ENCODE measurements at places on chromosomes 12 and 14.

DNA sequence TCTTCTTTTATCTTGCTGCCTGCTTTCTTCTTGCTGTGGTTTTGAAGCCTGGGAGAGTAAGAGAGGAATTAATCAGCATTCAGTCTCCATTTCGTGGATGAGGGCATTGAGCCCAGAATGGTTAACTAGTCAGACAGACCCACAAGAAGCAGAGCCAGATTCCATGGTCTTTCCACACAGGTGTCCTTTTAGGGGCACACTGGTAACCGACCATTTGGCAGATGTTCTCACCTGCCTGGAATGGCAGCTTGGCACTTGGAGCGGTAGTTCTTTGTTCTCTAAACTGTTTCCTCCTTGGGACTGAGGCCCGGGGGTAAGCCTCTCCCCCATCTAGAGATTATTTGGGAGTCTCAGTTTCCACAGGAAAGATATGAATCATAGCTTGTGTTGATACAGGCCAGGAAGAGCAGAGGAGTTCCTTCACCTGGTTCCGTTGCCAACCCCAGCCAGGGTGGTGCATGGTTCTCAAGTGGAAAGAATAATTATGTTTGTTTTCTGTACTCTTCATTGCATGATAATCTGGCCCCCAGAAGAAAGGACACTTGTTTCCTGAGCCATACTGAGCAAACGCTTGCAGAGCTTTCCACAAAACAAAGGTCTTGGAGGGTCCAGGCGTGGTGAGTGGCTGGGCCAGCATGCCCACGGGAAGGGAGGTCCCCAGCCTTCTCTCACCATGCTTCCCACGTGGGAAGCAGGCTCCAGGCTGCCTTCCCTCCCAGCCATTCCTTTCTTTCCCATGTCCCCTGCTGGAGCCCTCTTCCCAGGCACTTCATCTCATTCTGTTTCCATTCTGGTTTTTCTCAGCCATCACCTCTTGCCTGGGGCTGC is 2.0 kb upstream of the KRT75 start:
- no peak for DNase-seq

DNA sequence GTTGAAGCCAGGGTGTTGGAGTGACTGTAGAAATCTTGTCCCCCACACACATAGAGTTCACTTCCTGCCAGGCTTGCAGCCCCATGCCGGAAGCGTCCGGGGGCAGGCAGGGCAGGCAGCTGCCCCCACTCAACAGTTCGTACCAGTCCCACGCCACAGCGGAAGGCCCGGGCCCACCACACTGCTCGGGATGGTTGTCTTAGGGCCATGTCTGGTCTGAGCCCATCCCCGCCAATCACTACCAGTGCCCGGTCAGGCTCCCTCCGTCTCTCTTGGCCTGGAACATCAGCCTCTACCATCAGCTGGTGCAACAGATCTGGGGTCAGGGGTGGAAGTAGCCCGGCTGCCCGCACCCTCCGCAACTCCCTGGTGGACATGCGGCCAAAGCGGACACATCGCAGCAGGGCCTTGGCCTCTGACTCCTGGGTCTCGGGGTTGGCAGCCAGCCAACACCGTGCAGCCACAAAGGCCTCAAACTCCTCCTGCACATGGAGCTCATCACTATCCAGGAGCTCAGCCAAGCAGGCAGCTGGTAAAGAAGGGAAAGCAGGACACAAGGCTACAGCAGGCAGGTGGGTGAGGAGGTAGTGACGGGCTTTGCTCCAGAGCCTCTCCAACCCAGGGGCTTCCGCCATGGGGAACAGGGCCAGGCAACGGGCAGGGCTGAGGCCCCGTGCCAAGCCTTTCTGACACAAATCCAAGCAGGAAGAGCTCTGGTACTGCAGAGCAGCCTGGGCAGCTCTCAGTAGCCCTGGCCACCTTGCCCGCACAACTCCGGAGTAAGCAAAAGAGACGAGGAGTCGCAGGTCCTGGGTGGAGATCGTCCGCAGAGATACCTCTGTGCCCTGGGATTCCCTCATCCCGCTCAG is 5.9 kb downstream of the KLHL33 start:
- DNase-seq: no peak

DNA sequence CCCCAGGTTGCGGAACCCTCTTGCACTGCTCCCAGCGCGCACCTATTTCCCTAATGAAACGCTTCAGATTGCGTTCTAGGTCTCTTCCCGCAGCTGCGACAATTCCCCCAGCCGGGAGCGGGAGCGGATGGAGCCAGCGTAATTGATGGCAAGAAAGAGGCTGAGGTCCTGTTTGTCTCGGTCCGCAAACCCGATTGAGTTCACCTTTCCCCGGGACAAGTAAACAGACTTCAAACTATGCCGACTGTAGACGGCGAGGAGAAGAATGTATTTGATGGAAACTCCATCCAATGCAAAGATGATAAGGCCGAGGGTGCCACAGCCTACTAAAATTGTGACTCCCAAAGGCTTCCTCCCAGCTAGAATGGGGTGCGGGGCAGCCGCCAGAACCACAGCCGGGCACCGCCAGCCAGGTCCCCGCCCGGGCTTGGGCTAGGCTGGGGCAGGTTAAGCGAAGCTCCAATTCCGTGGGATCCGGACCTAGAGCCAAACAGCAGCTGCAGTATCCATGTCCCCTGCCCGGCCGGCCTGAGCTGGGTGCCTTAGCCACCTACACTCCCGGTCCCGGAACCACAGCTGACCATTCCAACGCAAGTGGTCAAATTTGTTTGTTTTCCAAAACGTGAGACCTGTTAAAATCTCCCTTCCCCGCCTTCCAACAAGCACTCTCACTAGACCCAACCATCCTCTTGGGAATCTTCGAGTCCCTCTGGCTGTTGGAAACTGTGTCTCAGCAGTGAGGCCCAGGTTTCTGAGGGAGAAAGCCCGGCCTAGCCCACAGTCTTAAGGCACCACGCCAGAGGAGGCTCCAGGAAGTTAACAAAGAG is 5.5 kb downstream of the NKX2-1 start:
- DNase-seq: no peak

- no peak for DNase-seq
Measured at GRCh38 chr14:23365732-23366425, 907 bp upstream of the EFS start.

DNA sequence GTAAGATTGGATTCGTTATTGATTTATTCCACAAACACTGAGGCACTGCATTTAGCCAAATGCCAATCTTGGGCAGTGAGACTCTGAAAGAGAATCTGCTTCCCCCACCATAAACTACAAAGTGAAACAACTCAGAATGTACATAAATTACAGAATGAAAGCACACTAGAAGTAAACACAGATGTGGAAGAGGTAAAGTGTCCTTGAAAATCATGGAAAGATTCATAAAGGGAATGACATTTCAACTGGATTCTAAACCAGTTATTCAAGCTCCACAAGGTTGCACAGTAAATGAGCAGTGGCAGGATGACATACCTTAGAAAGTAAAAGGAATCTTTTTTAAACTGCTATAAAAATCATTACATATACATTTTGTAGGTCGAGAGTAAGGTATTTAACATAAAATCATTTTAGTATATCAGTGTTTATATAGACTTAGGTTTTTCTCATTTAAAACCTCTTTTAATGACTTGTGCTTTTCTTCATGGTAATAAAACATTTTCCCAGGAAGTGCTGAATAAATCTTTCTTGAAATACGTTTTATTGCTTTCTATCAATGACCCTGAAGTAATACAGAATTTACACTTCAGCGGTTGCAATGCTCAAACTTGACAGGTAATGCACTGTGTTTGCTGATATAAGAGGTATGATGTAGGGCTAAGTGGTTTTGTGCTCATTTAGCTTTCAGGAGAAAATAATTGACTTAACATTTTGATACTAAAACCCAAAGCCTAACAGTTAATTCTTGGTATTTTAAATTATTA is 270.6 kb downstream of the NAV3 start:
- no peak for DNase-seq

- DNase-seq: no peak
Measured at GRCh38 chr14:96042248-96042930, 3.2 kb downstream of the C14orf132 start.

DNA sequence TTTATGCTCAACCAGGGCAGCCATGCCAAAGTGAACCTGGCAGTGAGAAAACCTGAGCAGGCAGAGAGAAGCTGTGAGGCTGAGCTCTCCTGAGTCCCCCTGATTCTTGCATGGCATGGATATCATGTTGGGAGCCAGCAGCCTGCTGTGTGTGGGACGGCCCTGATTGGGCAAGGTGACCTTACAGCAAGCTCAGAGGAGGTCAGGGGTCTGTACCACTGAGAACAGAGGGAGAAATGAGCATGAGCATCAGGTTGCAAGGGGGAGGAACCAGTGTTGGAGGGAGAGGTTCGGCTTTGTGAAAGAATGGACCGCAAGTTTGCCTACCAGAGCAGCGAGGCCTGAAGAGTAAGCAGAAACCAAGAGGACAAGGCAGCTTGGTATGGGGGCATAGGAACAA is 59.1 kb upstream of the PTGR2 start:
- no peak for DNase-seq

- DNase-seq: no peak
Measured at GRCh38 chr12:28936711-28937110, 212.4 kb upstream of the FAR2 start.

DNA sequence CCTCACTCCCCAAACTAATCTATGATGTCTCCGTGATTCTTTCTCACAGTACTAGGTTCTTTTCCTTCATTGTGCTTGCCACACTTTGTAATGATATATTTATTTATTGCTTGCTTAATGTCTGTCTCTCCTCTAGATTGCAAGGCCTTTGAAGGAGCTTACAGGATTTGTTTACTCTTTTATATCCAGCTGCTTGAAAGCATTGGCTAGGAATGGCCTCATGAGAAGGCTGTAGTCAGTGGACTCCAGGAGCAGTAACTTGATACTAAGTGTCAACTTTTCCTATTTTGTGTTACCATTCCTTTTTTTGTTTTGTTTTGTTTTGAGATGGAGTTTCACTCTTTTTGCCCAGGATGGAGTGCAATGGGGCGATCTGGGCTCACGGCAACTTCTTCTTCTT is 7.3 kb upstream of the FAM234B start:
- DNase-seq: no peak
